NCI-H460 (cell line): ENCODE measurements at places on chromosomes 1 and 21.

GRCh38 chr1:182120411-182121258 lies 59.1 kb upstream of the ZNF648 start:
- no peak for DNase-seq

- DNase-seq = no peak
Observed at GRCh38 chr1:5525597-5526384, 466.4 kb downstream of the NPHP4 start.

GRCh38 chr21:14543983-14544382 lies 2.1 kb downstream of the SAMSN1 start:
- no peak for DNase-seq

- DNase-seq = no peak
Observed at GRCh38 chr1:193674292-193674944, 488.0 kb upstream of the B3GALT2 start.

DNA sequence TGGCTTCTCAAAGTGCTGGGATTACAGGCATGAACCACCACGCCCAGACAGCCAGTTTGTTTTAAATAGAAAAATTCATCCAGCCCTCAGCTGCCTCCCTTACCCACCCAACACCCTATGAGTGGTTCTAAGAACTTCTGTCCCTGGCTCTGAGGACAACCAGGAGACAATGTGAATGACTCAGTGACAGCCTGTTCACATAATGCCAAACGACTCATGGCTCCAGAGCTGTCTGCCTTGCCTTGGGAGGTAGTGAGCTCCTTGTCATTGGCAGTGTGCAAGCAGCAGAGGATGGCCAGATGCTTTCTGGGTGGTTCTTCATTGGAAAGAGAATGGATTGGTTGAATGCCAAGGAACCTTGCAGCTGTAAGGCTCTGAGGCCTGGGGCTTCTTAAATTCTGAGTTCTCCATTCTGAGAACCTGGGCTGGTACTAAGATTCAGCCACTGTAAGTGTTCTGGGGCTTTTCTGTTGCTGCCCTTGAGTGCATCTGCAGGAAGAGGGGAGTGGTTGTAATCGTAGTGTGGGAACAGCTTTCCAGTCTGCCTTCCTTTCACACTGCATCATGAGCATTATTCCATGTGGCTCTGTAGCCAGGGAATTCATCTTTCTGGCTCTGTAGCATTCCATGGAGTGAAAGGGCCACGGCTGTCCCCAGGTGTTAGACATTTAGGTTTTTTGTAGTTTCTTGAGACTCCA lies 5.8 kb downstream of the SERINC2 start:
- DNase-seq = no peak

DNA sequence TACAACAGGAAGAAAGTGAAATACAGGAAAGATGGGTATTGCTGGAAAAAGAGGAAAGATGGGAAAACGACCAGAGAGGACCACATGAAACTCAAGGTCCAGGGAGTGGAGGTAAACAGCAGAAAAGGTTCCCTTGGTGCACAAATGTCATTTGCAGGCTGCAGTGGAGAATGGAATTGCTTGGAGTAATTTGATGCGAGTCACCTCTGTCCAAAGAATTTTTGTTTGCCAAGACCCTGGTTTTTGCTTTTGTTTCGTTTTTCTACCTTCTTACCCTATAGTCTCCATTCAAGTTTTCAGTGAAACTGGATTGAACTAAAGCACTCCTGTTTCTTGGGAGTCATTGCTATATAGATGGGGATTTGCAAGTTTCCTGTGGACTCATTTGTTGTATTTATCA lies 464.3 kb downstream of the CAMTA1 start:
- DNase-seq = no peak

GRCh38 chr1:52032785-52033131 lies 852 bp downstream of the KTI12 start:
- peak; percentile 30 for DNase-seq

GRCh38 chr1:166307261-166308188 lies 140.7 kb upstream of the FAM78B start:
- DNase-seq = no peak

DNA sequence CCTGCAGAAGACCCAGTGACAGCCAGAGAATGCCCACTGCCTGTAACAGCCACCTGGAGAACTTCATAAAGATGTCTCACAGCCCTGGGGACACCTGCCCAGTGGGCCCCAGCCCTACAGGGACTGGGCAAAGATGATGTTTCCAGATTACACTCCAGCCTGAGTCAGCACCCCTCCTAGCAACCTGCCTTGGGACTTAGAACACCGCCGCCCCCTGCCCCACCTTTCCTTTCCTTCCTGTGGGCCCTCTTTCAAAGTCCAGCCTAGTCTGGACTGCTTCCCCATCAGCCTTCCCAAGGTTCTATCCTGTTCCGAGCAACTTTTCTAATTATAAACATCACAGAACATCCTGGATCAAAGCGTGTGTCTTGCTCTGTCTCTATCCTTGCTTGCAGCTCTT lies 14.7 kb upstream of the PINK1 start:
- no peak for DNase-seq

DNA sequence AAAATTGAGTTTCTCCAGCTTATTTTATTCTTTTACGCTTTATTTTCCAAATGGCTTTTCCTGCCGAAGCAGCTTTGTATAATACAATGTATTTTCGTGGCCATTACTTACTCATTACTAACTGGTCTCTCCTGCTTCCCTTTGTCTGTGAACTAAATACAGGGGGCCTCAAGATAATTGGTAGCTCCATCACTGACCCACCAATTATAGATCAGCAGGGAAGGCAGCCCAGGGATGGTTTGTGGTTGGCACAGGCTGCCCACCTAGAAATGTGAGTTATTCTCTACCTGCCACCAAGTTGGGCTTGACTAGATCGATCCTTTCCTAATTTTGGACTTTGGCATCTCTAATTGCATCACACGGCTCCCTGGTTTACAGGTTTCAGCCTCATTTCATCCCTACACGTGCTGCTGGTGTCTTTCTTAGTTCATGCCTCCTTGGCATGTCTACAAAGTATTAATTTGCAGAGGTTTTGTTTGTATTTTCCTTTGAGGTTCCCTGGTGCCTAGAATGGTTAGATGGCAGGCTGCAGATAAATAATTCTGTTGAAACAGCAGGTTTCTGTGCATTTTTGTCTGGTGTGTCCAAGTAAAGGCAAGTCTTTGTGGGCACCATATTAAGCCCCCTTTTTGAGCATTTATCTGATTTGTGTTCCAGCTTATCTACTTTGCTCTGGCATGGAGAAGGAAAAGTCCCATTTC lies 35.2 kb downstream of the PEX14 start:
- DNase-seq = no peak

GRCh38 chr1:192904438-192904895 lies 95.6 kb downstream of the RGS2 start:
- peak; percentile 76 for DNase-seq

GRCh38 chr1:24850328-24850920 lies 79.7 kb downstream of the RUNX3 start:
- no peak for DNase-seq

DNA sequence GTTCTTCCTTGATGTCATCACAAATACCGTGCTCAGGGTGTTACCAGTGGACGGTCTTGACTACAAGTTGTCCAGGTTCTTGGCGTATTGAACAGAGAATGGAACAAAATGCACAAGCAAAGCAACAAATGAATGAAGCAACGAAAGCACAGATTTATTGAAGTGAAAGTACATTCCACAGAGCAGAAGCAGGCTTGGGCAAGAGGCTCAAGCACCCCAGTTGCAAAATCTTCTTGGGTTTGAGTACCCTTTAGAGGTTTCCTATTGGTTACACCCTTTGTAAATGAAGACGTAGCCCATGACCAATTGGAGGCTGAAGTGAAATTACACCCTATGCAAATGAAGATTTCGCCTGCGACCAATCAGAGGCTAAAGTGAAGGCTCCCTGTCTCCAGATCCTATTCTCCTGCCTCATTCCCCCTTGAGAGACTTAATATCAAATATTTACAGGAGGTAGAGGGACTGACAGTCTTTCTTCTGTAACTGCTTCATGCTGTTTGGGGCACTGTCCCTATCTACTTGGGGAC lies 38.3 kb downstream of the YY1AP1 start:
- DNase-seq = peak; percentile 98

GRCh38 chr1:202844935-202845334 lies 34.2 kb downstream of the PCAT6 start:
- no peak for DNase-seq

DNA sequence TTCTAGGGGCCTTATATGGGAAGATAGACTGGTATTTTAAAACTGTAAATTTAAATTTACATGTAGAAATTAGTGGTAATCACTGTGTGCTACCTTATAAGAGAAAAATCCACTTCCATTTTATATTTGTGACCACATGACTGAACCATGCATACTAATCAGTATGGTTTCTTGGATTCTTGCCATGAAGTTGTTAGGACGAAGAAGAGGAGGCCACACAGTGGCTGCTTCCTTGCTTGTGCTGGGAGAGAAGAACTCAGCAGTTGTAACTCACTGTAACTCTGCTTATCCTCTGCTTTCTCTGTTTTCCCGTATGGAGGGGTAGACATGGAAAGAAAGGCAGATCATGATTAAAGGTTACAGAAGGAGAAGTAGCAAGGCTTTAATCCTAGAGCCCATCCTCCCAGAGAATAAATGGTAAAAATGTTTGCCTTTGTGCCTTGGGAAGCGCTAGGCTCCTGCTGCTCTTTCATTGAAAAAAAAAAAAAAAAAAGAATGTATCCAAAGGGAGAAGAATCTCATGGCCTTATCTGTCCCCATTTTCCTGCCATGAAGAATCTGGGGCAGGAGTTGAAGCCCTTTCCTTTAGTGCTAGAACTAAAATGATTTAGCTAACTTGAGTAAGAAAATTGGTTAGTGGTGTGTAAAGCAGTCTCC lies 32.4 kb downstream of the KCTD3 start:
- DNase-seq = no peak

DNA sequence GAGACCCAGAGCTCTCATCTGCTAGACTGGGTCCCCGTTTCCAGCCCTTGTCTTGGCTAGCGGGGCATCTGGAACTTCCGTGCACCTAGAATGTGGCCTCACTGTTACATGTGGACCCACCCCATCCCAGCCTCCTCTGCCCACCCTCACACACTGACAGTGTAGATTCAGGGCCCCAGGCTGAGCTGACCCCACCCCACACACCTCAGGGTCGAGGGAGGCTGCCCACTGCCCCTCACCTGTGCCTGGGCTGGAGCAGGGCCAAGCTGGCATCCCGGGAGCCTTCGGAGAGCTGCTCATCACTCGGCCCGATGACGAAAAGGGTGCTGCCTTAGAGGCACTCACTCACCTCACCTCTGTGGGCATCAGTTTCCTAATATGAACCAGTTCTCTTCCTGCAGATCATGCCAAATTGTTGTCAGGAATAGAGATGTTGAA lies 11.1 kb downstream of the ACOT11 start:
- DNase-seq = no peak

- DNase-seq = no peak
Observed at GRCh38 chr1:117795190-117795589, 134.2 kb downstream of the GDAP2 start.

DNA sequence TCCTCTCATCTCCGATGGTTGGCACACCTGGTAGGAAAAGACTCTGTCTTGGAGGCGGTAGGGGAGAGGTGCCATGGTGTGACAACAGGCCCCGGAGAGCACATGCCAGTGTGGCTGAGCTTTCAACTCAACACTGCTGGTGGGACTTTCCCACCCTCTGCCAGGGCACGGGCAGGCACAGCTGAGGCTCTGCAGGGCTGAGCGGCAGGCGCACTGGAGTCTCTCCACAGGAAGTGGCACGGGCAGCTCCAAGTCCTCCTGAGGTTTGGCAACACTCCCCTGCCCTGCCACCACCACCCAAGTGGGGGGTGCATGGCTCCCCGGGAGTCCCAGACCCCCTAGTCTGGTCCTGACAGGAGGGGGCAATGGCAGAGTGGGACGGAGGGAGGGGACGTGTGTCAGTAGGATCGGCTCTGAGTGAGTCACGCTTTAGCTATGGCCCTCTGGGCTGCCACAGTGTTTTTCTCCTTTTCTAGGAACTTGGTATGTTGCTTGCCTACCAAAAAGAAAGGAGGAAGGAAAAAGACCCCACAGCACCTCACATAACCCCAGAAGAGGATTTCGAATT lies 27.3 kb upstream of the EVA1B start:
- DNase-seq = no peak

DNA sequence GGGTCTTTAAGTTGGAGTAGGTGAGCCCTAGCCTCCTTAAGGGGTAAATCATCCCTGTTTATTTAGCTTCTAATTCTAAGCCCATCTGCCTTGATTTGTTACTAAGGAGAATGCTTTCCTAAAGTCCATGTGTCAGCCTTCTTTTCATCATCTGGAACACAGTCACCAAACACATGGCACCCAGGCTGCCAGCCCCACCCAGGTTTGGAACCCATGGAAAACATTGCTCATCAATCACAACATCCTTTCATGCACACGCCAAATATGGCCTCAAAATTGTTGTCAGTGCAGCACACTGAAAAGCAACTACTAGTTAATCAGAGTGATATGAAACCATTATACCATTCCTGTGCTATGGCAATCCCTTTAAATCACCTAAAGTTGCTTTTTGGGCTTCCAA lies 386.7 kb upstream of the ESRRG start:
- no peak for DNase-seq

DNA sequence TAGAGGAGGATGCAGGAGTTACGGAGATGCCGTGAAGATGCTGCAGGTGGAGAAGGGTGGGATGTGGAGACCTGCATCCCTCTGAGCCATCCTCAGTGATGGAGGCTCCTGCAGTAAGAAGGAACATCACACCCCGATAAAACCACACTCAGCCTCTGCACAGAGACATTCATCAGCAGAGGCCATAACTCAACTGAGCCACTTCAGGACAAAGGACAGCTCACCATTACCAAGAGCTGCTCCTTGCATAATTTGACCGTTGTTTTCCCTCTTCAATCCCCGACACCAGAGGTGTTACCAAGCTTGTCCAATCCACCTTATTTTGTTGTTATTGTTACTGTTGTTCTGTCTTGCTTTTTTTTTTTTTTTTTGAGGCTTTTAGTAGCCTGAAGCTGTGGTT lies 543.9 kb downstream of the AJAP1 start:
- no peak for DNase-seq

DNA sequence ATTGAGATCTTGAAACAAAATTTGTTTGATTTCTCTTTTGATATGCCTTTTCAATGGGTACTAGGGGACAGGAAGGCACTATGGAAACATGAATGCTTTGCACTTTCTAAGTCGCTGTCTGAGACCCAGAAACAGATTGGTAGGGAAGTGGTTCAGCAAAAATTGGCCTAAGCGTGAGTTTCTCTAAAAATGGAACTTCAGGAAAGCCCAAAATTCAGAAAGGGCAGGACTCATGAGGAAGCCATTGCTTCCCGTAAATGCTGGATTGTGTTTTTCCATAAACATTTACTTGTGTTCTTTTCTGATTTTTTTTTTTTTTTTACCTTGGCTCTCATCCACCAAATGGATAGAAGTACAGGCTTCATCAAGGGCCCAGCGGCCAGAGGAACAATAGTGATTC lies 123.7 kb upstream of the ATP1B1 start:
- no peak for DNase-seq
